Dermis blood vessel endothelial cell (primary cell): ENCODE measurements at places on chromosomes 5 and 9. TPM values are rescaled to one million over a fixed set of nuclear protein-coding genes. Genes with fewer than 3 reads are reported as not detected.

GRCh38 chr9:111016016-111016415, 22.3 kb downstream of the LPAR1 start:
- DNase-seq, result no peak

GRCh38 chr9:98688710-98689495, 19.8 kb downstream of the GABBR2 start:
- DNase-seq, result no peak

DNA sequence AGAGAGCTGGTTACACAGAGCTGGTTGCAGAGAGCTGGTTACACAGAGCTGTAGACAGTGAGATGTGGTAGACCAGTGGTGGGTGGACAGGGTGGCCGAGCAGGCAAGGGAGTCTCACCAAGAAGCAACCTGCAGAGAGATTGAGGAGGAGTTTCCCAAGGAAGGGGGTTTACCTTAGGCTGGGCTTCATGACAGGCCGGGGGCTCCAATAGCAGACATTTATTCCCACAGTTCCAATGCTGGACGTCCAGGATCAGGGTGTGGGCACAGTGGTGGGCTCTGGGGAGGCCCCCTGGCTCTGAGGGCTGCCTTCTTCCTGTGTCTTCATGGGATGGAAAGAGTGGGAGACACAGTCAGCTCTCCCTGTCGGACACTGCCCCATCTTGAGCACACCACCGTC, 386.9 kb upstream of the IRX4 start:
- no peak for DNase-seq

DNA sequence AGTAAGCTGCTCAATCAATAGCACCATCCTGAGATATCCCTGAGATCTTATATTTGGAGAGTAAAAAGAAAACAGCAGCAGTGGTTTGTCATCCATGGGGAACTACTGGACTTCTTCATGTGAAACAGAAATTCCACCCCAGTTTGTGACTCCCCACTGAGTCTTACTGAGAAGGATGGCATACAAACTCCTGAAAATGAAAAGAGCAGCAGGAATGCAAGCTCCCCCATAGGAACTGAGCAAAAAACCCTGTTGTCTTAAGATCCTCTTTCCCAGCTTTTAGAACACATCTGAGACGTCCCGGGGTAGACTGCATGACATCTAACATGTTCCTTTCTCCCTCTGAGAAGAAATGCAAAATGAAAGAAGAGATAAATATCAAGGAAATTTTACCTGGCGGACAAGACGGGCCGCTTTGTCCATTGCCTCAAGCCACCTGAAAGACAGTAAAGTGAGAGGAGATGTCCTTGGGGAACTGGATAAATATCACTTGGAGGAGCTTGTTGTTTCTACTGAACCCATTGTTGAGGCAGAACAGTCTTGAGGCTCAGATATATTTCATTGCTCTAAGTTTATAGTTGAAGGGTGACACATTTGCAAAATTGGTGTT, 117.1 kb downstream of the NUDT12 start:
- DNase-seq, result no peak

- DNase-seq, result no peak
These were observed 74.7 kb downstream of the SPRY4 start for GRCh38 chr5:142250119-142250518.

DNA sequence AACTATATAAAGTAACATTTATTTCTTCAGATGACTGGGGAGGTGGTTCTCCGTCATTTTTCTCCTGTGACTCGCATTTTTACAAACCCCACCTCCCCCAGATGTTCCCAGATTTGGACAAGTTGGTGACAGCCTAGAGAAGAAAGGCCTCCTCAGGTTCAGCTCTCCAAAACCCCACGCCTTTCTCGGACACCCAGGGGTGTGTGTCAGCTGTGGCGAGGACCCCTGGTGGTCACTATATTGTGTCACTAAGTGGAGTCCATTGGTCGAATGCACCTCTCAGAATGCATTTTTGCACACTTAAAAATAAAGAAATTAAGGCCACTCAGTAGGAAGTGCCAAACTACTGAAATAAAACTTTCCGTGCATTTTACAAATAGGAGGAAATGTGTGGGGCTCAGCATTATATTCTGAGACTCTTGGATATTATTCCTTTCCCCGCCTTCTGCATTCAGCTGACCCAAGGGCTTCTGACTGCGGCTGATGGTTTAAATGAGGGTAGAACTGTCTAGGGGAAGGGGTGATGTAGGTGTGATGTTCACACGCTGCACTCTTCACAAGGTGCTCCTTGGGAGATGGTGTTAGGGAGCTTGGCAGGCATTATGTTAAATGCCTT, 47.6 kb downstream of the ACO1 start:
- peak; percentile 78 for DNase-seq

DNA sequence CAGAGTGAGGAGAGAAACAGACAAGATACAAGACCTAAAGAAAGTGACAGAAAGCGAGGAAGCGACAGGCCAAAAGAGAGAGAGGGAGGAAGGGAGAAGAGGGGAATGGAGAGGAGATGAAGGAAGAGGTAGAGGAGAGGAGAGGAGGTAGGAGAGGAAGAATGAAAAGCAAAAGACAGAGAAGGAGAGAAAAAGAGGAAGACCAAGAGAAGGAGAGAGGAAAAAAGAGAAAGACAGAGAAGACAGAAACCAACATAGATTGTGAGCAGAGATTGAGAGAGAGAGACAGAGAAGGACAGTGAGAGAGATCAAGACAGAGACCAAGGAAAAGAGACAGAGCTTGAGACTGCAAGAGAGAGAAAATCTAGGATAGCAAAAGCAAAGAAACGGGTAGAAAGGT, 58.6 kb upstream of the FNIP1 start:
- DNase-seq, result no peak

DNA sequence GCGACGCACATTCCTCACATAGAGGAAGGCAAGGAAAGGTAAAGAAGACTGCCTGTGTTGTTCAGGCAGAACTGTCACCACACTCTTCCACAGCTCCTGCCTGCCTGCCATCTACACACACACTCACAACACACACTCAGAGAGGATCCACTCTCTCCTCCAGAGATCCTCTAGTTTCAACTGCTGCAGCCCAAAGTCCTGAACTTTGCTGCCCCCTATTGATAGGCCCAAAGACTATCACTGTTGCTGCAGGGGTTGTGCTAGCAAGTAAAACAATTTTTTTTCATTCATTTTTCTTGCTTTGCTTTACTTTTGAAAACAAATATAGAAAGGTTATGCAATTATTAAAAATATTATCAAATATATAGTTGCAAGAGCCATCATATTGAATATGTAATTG, 5.9 kb upstream of the CFAP90 start:
- peak; percentile 51 for DNase-seq

DNA sequence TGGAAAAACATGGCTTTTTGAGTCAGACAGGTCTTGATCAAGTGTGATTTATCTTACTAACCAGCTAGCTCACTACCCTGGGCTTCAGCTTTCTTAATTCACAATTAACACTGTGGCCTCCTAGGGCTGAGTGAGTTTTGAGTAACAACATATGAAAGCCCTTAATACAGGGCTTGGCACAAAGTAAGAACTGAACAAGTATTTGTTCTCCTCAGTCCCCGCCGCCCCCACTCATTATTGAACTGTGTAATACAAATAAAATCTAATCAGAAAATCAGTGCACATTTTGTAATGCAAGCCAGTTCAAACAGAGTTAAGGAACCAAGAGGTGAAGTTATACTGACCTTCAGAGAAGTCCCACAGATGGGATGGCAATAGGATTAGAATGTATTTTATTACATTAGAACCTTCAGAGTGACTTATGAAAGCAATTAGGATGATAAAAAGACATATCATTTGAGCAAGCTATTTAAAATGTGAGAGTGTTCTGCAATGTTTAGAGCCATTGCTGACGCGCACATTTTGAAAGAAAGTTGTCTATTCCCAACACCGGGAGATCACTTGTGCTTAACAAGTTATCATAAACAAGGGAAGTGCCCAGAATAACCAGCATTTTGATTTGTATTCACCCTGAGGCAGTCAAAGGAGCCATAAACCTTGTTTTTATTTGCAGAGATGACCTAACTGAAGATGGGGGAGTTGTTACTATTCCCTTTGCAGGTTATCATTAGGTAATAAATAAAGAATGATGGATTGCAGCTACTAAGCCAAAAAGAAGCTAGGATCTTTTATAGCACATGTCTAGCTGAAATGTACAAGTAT, 19.4 kb downstream of the ADAMTS16 start:
- no peak for DNase-seq

DNA sequence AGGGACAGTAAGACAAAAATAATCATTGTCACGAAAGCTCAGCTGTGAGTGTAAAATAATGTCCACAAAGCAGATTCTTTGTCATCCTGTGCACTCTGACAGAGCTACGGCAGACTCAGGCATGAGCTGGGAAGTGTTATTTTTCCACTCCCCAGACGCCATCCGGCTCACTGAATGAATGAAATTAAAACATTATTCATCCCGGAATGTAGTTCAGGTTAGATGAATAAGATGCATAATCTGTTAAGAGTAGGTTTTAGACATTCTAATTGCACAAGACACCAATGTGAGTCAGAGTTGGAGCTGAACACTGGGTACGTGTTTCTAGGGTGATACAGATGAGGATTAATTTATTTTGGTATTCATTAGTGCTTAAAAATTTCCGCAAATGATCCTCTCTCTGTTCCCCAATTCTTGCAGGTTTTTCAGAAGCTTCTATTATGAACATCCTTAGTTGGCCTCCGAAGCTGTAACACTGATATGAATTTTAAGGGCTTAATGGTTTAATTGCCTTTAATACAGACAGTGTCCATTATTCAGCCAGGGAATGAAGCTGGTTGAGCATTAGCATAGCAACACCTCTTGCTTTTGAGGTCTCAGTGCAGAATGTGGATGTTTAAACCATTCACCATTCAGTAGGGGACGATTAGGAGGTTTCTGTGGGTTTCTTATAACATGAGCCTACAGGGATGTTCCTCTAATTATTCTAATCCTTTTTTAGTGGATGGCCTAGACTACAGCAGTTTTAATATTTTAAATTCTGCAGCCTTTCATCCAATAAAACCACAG, 65.6 kb upstream of the FRRS1L start:
- DNase-seq, result no peak

DNA sequence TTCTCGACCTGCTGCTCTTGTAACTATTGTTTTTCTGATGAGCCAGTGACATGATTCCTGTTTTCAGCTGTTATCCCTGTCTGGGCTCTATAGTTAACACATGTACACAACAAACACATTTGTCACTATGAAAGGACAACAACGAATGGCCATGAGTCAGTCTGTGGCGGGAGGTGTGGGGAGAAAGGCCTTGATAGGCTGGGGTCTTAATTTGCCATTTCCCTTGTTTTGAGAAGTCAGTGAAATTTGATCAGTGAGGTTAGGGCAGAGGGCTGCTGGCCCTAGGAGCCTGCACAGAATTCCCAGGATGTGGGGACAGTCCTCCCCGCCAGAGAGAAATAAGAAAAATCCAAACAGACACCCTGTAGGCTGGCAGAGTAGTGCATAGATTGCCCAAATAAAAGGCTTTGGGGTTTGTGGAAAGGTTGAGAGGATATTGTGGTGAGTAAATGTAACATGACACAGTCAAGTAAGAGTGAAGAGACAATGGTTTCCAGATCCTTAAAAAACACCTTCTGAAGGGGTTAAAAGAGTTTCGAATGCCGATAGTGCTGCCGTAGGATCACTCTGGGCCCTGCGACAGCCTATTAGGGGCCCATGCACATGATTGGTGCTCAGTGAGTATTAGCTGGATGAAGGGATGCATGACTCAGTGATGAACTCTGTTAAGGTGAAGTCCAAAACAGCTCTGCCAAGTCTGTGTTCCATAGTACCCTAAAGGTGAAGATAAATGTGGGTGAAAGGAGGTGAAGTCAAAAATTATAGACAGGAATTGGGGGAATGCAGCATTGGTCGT, 110.9 kb upstream of the PRRC1 start:
- no peak for DNase-seq

DNA sequence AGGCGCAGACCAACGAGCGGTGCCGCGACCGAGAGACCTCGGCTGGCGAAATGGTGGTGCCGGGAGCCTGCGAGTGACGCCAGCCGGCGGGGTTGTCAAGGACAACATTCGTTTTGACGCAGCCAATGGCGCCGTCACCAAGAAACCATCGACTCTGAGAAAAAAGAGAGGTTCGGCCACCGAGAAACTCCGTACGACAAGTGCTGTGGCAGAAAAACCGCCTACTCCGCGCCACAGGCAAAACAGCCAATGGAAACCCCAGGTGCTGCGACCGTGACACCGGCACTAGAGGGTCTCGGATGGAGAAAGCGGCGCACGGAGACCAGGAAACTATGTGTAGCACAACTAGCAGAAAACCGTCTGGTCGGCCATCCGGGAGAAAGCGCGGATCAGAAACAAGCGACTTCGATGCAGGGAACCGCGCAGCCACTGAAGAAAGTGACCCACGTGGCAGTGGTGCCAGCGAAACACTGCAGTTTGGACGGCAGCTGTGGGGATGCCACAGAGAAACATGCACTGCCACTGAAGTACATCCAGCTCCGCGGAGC, 88.8 kb downstream of the ANXA2R start:
- DNase-seq, result peak; percentile 72

GRCh38 chr5:155418960-155419579, 405.5 kb downstream of the KIF4B start:
- no peak for DNase-seq

DNA sequence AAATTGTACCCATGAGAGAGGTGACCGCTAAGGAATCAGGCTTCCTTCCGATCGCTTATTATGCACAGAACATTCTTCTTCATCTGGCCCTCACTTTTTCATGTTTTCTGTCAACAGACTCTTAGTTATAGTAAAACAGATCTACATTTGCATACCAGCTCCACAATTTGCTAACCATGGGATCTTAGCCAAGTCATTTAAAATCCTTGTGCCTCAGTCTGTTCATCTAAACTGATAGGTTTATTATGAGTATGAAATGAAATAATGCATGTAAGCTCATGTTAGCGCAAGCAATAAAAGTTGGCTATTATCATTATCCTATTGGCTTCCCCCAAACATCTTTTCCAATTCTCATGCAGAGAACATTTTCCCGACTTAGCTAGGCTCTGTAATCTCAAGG, 42.3 kb downstream of the FGF1 start:
- no peak for DNase-seq

DNA sequence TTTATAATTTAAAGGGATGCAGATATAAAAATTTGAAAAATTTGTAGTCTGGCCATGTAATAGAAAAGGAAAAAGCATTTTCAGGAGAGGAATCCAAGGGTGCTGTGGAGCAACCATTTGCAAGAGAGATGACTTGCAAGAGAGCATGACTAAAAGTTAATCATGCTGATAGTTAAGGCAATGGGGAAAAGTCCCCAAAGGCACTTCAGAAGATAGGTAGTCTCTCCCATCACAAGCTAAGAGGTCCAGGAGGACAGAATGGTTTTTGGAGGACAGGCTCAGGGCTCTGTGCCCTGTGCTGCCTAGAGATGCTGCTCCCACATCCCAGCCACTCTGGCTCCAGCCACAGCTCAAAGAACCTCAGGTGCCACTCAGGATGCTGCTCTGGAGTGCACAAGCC, 38.8 kb downstream of the DNAJB5 start:
- no peak for DNase-seq

Gene ACOT12
- total RNA-seq, result 0.37 TPM in 1 of 2 replicates, not detected in the other

Gene ASPN
- total RNA-seq, result not detected in 2 replicates

Gene B4GALT1
- 14.1 and 35.7 TPM in 2 replicates for total RNA-seq

Gene COL27A1
- 3.3 and 6.0 TPM in 2 replicates for total RNA-seq

Gene SPATA31D4
- total RNA-seq, result not detected in 2 replicates

Gene FAM193B
- 14.6 and 31.0 TPM in 2 replicates for total RNA-seq
